SJSA1 (cell line): ENCODE measurements at places on chromosomes 2 and 18. TPM values are rescaled to one million over a fixed set of nuclear protein-coding genes. Genes with fewer than 3 reads are reported as not detected.

AKAIN1 gene
- not detected in 2 replicates for total RNA-seq

ITGB6 gene
- not detected in 2 replicates for total RNA-seq

- no peaks in the 10 kb centered on the region for H3K36me3 ChIP-seq
- H3K27me3 ChIP-seq: no peaks in the 10 kb centered on the region
- no peak overlapping the region for H3K27ac ChIP-seq
- no peak overlapping the region for H3K4me3 ChIP-seq
Measured at GRCh38 chr2:145728511-145728910, 1208.6 kb upstream of the ZEB2 start.

- H3K4me3 ChIP-seq: no peak overlapping the region
- H3K27me3 ChIP-seq: no peaks in the 10 kb centered on the region
- DNase-seq: no peak
Measured at GRCh38 chr2:186064507-186064906, 325.9 kb downstream of the FSIP2 start.

- H3K4me1 ChIP-seq: peaks cover 56% of the 10 kb centered on the region
- no peak overlapping the region for H3K4me3 ChIP-seq
- no peak overlapping the region for H3K27ac ChIP-seq
- DNase-seq: no peak
Measured at GRCh38 chr2:237697586-237698357, 70.4 kb downstream of the LRRFIP1 start.

ZFAND2B gene
- total RNA-seq: 42.7 and 50.1 TPM in 2 replicates

DNA sequence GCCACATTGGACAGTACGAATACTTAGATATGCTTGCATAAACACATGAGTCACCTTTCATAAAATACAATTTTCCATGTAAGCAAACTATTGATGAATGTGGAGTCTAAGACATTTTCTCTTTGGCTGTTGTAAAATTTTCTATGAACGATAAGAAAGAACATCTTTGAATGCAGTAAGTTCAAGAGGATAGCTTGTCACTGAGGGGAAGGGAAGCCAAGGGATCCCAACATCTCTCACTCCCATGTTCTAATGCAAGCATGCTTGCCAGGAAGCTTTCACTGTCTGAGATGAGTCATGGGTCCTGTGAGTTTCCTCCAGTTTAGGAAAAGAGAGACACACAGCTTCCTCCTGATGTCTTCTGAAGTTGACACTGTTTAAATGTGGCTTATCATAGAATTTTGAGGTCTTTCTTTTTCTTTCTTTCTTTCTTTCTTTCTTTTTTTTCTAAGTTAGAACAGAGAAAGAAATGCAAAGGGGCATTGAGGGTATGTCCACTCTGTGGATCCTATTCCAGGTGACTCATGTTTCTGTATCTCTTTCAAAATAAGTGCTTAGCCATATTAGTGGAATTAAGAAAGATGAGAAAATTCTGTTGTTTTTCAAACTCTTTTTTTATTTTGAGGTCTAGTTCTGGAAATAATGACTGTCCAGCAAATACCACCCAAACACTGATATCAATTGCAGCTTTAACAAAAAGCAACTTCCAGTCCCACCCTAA lies 146.6 kb downstream of the RDH14 start:
- peaks cover 22% of the 10 kb centered on the region for H3K4me1 ChIP-seq
- H3K36me3 ChIP-seq: no peaks in the 10 kb centered on the region
- no peak overlapping the region for H3K4me3 ChIP-seq
- H3K27me3 ChIP-seq: no peaks in the 10 kb centered on the region

GRCh38 chr18:2526329-2526728 lies 45.0 kb downstream of the METTL4 start:
- no peak for DNase-seq
- H3K36me3 ChIP-seq: no peaks in the 10 kb centered on the region
- H3K4me1 ChIP-seq: 0 out of 2 replicates have a peak, but pooled peaks cover 5% of the 10 kb centered on the region

GRCh38 chr2:172735582-172736423 lies at the start of gene RAPGEF4:
TSS of gene RAPGEF4 (plus strand) at chr2:172735845. CDS start at chr2:172735984, 139 bp downstream.
- H3K27me3 ChIP-seq: peaks cover 54% of the 10 kb centered on the region
- no peak within 1 kb of the TSS for H3K4me3 ChIP-seq
- H3K4me1 ChIP-seq: peaks cover 4% of the 10 kb centered on the region

- H3K27me3 ChIP-seq: no peaks in the 10 kb centered on the region
- no peak overlapping the region for H3K4me3 ChIP-seq
- no peak overlapping the region for H3K27ac ChIP-seq
- no peaks in the 10 kb centered on the region for H3K36me3 ChIP-seq
- DNase-seq: no peak
Measured at GRCh38 chr2:80247339-80247738, 57.2 kb downstream of the LRRTM1 start.

- H3K27ac ChIP-seq: no peak overlapping the region
- no peak overlapping the region for H3K4me3 ChIP-seq
- H3K36me3 ChIP-seq: no peaks in the 10 kb centered on the region
Measured at GRCh38 chr2:80244905-80245584, 59.5 kb downstream of the LRRTM1 start.

GRCh38 chr2:158060835-158061435 lies 40.7 kb upstream of the UPP2 start:
- no peak for DNase-seq
- H3K27me3 ChIP-seq: no peaks in the 10 kb centered on the region
- no peak overlapping the region for H3K4me3 ChIP-seq

DNA sequence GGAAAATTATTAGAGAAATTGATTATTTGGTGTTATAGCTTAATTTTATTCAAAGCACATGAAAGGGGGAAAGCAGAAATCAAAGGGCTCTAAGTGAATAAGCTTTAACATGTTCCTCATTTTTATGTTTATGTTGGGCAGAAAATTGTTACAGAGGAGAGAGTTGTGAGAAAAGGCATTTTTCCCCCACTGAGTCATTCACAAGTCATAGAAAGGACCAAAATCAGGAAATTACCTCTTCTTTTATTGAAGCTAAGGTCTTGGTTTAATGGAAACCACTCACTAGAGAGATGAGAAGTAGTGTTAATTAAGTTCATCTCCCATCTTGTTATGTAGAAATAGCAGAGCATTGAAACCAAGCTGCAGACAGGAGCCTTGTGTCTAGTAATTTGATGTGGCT lies 175.3 kb upstream of the THUMPD2 start:
- H3K27ac ChIP-seq: no peak overlapping the region
- no peak for DNase-seq
- no peaks in the 10 kb centered on the region for H3K4me1 ChIP-seq
- H3K4me3 ChIP-seq: no peak overlapping the region
- no peaks in the 10 kb centered on the region for H3K27me3 ChIP-seq

TNS1 gene
- total RNA-seq: 9.8 and 14.3 TPM in 2 replicates

GRCh38 chr2:11616851-11617415 lies 53.1 kb downstream of the NTSR2 start:
- H3K27ac ChIP-seq: no peak overlapping the region
- H3K4me1 ChIP-seq: no peaks in the 10 kb centered on the region
- no peak overlapping the region for H3K4me3 ChIP-seq
- no peaks in the 10 kb centered on the region for H3K27me3 ChIP-seq
- no peaks in the 10 kb centered on the region for H3K36me3 ChIP-seq

ALPP gene
- total RNA-seq: 0.45 TPM in 1 of 2 replicates, not detected in the other
